ENCODE measurements at places on chromosomes 13 and 19. TPM values are rescaled to one million over a fixed set of nuclear protein-coding genes. Genes with fewer than 3 reads are reported as not detected.

- no peak for DNase-seq
Observed at GRCh38 chr13:90477216-90477615, 870.3 kb upstream of the MIR17HG start.

DNA sequence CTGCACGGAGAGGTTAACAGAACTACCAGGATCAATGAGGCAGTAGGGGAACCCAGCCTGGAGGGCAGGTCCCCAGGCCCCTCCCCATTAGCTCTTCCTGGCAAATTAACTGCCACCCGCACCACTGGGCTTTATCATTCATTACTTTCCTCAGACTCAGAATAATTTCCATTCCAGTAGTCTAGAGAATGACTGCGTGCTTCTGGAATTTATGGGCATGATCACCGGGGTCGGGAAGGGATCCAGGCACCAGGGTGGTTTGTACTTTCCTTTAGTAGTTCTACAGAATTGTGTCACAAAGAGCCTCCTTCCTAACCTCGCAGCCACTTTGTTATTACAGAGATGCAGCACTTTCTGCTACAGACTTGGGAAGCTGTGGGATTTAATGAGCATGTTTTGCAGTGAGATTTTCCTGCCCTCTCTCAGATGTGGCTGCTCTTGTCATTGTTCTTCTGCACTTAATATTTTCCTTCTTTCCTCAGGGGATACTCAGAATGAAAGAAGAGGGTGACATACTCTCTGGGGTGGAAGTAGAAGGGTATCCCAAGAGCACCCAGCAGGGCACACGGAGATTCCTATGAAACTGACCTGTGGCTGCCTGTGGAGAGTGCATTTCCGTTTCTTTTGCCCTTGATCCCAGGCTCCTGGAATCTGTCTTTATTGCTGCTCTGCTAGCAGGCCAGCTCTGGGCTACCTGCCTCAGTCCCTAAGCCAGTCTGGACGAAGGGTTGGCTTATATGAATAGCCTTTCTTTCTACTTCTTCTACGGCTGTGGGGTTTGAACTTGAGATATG lies 285.0 kb upstream of the SLC10A2 start:
- DNase-seq: no peak

DNA sequence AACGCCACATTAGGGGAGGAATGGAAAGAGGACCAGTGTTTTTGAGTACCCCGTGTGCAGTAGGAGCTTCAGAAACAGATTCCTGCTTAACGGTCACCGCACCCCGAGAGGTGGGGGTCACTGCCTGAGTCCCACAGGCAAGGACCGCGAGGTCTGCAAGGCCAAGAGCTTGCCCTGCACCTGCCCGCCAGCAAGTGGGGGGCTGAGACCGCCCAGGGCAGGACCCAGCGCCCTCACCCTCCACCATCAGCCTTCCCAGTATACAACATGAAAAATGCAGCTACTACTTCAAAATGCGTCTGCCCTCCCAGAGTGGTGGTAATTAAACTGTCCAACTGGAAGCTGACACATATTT lies 44.9 kb downstream of the COL4A1 start:
- no peak for DNase-seq

- DNase-seq: no peak
Observed at GRCh38 chr19:50383001-50383851, 921 bp upstream of the POLD1 start.

DNA sequence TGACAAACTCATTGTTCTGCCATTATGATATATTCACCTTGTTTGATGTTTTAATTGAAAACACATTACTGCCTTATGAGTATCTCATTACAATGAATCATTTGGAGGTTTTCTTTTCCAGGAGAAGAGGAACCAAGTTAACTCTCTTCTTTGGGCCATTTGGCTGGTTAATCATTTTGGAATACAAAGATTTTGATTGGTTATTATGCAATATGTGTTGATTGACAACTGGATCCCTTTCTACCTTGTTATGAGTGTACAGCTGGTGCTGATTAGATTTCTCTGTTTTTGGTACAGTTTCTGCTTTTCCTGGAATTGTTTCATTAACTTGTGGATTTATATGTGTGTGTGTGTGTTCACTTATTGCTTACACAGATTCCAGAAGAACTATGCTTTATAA lies 49.2 kb upstream of the RGCC start:
- no peak for DNase-seq

- no peak for DNase-seq
Observed at GRCh38 chr13:26946684-26947343, 186.2 kb upstream of the GPR12 start.

The SNRPA gene
- 227 TPM for total RNA-seq

The VSIG10L gene
- 6.4 TPM for total RNA-seq

The RNASEH2B gene
- total RNA-seq: 65.0 TPM

The CNN1 gene
- not detected for total RNA-seq

The PINLYP gene
- 9.0 TPM for total RNA-seq

The CNFN gene
- not detected for total RNA-seq

Data from activated naive CD4-positive, alpha-beta T cell treated with anti-CD3 and anti-CD28 coated beads, Interleukin-2, amount 50 U/mL, for 72 hours (primary cell).